ENCODE measurements at places on chromosomes 2 and 18. TPM values are rescaled to one million over a fixed set of nuclear protein-coding genes. Genes with fewer than 3 reads are reported as not detected.

- peak; percentile 25 for DNase-seq
Observed at GRCh38 chr2:169734169-169734847, 676 bp downstream of the KLHL23 start.

GRCh38 chr2:236959876-236960275 lies 125.8 kb upstream of the COPS8 start:
- DNase-seq, result no peak

GRCh38 chr2:195830968-195831950 lies 174.2 kb downstream of the SLC39A10 start:
- no peak for DNase-seq

- no peak for DNase-seq
Observed at GRCh38 chr18:55420665-55421307, 167.2 kb downstream of the TCF4 start.

- no peak for DNase-seq
Observed at GRCh38 chr2:238030422-238031155, 30.2 kb upstream of the SCLY start.

DNA sequence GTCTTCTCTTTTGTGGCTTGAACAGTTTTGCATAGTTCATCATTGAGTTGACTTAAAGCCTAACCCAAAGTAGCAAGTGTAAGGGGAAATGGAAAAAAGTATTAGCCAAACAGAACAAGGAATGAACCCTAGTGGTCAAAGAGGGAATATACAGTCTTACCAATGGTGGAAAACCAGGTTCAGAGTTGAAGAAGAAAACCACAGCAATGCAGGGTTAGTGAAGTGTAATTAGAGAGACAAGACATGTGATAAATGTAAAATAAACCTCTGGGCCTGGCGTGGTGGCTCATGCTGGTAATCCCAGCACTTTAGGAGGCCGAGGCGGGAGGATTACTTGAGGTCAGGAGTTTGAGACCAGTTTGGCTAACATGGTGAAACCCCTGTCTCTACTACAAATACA lies 2.4 kb downstream of the TTN start:
- no peak for DNase-seq

DNA sequence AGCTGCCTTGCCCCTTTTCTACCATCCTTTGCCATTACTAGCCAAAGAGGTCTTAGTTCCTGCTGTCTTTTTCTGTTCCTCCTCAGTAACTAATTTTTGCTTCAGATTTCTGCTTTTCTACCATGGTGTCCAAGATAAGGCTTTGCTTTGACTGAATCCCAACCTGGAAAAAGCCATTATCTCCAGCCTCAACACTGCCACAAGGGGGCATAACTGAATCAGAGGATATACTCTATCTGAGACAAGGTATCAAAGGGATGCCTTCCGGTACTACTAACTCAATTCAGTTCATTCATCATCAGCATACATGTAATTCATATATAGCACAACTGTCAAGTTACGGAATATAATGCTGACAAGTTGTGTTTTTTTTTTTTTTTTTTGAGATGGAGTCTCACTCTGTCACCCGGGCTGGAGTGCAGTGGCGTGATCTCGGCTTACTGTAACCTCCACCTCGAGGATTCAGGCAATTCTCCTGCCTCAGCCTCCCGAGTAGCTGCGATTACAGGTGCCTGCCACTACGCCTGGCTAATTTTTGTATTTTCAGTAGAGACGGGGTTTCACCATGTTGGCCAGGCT lies 11.4 kb downstream of the OSGEPL1 start:
- DNase-seq, result no peak

- DNase-seq, result no peak
Observed at GRCh38 chr2:4780679-4781078, 911.5 kb upstream of the SOX11 start.

DNAJC5G gene
- not detected for total RNA-seq

LRRC30 gene
- total RNA-seq, result not detected

SLC9A4 gene
- total RNA-seq, result 0.13 TPM

UGT1A4 gene
- not detected for total RNA-seq

CIB4 gene
- total RNA-seq, result not detected
